CD4-positive, alpha-beta T cell treated with Interleukin-1 beta for 1 hour (primary cell): ENCODE measurements at places on chromosomes 3 and 15.

DNA sequence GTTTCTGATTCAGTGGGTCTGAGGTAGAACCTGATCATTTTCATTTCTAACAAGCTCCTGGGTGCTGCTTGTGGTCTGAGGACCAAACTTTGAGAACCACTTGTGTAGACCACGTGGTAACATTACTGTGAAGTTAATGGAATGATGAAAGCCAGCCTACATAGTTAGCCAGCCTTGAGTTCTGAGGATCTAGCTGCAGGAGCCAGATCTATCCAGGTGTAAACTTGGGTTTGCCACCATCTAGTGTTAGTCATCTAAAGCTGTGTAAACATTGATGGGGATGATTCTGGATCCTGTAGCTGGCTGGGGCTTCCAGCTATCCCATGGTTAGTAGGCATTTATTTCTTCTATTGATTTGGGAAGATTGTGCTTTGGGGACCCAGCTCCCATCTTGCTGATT is 170.0 kb downstream of the TMEM108 start:
- DNase-seq, result no peak

DNA sequence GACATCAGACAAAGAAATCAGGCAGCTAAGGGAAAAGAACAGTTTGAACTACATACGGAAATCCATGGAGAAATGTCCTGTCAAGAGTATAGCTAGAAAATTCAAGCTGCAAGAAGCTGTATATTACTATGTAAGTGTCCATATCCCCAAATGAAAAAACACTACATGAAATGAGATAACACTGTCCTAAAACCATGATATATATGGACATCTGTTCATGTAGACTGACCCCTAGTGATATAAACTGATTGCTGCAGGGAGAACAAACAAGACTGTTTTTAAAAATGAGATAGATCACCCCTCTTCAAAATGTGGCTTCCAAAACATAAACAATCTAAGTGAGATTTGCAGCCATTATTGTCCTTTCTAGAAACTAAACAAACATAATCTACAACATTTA is 985.6 kb downstream of the EPHA3 start:
- DNase-seq, result no peak

DNA sequence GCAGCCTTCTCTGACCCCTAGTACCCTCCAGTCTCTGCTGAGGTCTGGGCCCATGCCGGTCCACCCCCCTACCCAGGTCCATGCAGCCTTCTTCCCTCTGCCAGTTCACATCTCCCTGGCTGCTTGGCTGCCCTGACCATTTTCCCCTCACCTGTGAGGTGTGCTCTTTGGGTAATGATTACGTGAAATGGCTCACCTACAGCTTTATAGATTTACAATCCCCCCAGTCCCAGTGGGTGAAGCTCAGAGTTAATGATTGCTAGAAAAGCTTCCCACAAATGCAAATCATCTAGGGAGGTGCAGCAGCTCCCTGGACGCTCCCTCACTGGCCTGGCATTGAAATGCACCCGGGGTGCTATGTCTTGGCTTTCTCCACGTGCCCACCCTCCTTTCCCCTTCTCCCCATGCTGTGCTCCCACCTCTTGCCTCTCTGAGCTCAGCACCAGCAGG is 18.7 kb downstream of the PAQR5 start:
- DNase-seq, result no peak

DNA sequence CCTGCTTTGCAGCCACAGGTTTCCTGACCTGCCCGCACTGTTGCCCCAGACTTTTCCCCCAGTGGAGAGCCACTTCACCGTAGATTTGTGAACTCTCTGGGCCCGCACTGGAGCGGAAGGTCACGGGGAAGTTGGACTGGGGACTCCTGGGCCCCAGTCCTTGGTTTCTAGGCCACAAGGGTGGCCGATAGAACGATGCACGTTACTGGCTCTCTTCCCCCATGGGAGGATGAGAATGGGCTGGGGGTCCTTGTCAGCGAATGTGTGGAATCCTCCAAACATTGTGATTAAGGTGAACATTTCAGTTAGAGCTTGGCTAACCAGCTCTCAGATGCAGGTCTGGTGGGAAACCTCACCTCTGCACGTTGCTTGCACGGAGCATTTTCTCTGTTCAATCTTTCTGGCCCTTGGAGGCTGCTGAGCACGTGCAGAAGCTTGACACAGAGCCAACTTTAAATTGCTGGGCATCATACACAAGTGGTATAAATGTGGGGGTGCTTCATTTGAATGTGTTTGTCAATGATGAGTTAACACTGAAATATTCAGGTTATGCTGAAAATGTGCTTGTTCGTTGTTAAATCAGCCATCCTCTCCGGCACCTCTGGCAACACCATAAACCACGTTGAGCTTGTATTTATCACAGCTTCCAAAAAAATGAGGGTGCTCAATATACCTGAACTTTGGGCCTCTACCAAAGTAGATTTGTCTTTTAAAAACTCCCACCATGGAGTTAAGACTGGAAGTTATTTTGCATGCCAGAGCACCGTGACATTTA is 976 bp downstream of the DIS3L start:
- DNase-seq, result no peak

DNA sequence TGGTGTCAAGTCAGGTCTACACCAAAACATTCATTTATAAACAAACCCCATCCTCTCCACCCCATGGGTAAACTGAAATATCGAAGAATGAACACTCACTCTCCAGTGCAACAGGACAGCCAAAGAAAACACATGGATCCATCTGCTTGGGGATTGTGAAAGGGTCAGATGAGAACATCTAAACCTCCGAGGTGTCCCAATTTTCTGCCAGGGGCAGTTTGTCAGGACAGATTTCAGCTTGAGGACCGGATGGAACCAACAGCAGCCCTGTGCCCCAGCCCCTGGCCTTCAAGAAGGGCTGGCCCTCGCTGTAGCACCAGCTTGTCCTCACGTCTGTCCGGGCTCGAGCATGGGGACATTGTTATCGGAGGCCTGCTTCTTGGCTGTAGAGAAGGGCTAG is 45.5 kb downstream of the PCSK6 start:
- DNase-seq, result no peak

DNA sequence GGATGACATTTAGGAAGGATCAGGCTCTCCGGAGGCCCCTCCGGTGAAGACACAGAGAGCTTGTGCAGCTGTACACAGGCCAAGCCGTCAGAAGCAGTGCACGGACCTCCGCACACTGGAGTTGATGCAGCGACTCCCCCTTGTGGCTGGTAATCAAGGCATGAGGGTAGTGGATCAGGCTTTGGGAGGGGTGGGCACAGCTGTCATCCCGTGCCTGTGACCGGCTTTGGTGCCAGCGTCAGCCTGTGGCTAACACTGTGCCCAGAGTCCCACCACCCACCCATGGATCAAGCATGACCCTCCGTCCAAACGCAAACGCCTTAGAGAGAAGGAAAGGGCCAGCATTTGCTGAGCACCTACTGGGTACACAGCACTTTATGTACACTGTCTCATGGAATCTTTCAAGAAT is 8.2 kb upstream of the GRIP2 start:
- peak; percentile 24 for DNase-seq

- DNase-seq, result no peak
These were observed 209.2 kb upstream of the ZPLD1 start for GRCh38 chr3:102225407-102226132.

DNA sequence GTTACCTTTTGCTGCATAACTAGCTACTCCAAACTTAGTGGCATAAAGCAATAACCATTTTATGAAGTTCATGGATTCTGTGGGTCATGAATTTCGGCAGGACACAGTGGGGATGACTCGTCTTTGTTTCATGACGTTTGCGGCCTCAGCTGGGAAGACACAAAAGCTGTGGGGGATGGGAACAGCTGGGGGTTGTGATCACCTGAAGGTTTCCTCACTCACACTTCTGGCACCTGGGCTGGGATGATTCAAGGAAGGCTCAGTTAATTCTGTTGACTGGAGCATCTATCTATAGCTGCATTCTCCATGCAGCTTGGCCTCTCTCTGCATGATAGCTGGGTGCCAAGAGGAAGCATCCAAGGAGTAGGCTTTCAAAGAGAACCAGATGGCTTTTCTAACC is 332.8 kb downstream of the ULK4 start:
- DNase-seq, result no peak

- DNase-seq, result no peak
These were observed 62.0 kb downstream of the MINDY4B start for GRCh38 chr3:150843241-150843640.

DNA sequence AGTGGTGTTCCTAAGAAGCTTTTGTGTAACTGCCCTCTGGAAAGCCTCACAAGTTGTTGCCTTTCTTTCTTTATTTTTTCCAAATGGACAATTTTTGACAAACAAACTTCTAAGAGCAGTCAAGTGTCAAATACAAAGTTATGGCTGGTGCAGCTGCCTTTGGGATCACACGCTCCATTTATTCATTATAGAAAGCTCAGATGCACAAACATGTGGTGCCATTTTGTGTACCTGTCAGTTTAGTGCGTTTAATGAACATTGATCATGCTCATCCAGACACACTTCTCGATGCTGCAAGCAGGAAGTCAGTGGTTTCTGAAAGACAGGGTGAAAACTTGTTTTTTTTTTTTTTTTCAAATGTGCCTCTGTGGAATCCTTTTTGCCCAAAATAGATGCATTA is 324.5 kb downstream of the CNTN4 start:
- no peak for DNase-seq

- no peak for DNase-seq
These were observed 229.5 kb upstream of the ROPN1 start for GRCh38 chr3:124221422-124221821.

DNA sequence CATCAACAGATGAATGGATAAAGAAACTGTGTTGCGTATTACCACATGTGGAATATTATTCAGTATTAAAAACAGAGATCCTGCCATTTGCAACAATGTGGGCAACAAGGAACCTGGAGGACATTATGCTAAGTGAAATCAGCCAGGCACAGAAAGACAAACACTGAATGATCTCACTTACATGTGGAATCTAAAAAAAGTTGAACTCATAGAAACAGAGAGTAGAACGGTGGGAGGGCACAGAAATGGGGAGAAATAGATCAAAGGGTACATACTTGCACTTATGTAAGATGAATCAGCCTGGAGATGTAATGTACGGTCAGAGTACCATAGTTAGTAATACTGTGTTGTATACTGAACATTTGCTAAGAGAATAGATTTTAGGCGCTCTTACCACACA is 29.8 kb upstream of the MUC13 start:
- DNase-seq, result no peak

DNA sequence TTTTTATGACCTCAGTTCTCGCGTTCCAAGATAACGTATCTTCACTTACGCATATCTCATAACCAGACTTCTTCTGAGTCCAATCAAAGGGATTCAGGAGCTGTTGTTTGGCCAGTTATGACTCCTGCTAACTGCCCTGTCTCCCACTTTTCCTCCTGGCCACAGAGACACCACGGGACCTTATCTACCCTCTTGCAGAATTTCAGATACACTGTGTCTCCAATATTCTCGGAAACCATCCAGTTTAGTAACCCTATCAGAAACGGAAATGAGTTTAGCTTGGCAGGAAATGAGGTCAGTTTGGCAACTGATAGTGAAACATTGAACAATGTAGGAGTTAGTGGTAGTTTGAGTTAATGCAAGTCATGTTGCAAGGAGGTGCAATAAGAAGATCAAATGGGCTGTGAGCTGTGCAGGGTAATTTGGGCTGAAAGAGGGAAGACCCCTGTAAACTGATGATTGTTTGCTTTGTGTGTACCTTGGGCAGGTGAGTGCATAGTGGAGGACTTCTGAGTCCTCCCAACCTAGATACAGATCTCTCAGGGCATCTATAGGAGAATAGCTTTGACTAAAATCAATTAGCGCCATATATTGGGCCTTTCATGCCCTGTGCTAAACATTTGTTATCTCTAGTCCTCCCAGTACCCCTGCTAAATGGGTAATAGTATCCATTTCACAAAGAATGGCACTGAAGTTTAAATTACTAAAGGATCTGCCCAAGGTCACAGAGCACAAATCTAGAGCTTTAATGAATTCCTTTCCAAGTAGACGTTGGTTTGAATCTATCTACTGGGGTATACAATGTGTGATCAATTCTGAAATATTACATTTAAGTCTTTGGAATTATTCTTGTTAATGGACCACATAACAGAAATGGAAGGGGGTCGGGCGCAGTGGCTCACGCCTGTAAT is 41.3 kb upstream of the PIK3CB start:
- peak; percentile 12 for DNase-seq

DNA sequence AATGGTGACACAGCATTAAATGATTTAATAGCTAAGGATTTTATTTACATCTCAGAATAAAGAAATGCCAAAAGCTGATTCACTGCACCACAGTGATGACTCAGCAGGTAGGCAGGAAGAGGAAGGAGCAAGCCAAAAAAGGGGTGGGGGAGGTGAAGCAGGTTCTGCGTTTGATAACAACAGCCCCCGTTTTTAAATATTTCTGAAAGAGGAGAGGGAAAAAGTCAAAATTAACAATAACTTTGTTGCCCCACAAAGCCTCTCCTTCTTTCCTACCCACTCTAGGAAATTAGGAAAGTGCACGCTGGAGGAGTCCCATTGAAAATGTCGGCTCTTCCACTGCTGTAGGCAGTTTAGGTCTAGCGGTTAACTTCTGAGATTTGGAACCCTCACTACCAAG is 9.9 kb upstream of the CCDC54 start:
- no peak for DNase-seq
